ENCODE measurements at places on chromosomes 6 and 20.
A peak's percentile ranks its signal among the peaks of the same experiment; 100 is the strongest.

- peak; percentile 79 for DNase-seq
Observed at GRCh38 chr20:31595654-31596411, 9.3 kb upstream of the ID1 start.

- no peak for DNase-seq
Observed at GRCh38 chr6:65979120-65979519, 272.1 kb upstream of the EYS start.

- DNase-seq: no peak
Observed at GRCh38 chr6:142705054-142705453, 239.9 kb downstream of the HIVEP2 start.

- no peak for DNase-seq
Observed at GRCh38 chr6:30554404-30554803, 1.9 kb downstream of the GNL1 start.

DNA sequence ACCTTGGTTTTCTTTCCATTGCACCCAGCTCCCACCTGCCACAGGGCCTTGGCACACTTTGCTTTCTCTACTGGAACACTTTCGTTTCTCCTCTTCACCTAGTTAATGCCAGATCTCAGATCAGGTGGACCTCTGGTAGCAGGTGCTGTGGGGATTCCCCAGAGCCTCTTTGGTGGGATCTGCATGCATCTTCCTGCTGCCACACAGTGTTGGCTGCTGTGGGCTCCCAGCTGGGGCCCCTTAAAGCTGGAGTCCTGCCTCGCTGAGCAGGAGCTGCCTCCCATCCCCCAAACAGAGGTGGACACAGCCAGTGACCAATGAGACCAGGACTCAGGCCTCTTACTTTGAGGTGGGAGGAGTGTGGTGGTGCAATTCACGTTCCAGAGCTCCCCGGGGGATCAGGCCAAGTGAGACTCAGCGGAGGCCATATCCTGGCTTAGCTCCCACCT, 28.4 kb downstream of the CEBPB start:
- DNase-seq: no peak

GRCh38 chr6:25404091-25404490, 124.9 kb downstream of the CARMIL1 start:
- DNase-seq: no peak

DNA sequence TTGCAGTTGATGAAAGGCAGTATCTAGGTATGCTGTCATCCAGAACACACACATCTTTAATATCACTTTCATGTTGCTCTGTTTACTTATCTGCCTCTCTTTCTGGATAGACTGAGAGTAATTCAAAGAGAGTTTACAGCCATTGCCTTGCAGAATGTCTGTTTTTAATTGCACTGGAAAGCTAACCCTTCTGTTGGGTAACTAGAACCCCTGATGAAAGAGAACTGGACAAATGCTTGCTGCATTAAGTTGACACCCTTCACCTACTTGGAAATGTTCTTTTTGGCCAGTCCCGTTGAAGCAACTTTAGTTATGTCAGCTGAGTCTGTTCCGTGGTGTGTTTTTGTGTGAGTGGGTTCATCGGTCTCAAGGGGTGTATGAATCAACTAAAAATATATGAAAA, 383.8 kb upstream of the CITED2 start:
- DNase-seq: no peak

DNA sequence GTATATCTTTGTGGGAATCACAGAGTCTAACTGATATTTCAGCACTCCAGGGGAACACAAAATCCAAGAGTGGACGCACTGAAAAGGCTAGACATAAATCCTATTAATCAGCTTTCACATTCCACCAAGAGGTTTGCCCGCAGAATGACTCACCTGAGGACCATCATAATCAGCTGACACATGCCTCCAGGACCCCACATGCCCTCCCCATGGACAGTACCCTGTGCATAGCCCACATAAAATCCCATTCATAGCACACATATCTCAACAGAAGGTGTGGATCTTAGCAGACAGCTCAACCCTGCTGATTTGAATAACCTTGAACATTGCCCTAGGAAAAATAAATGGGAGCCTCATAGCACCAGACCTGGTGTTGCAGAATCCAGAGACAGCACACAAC, 246.8 kb upstream of the TENT5A start:
- DNase-seq: no peak

- no peak for DNase-seq
Observed at GRCh38 chr20:1301031-1301529, 27.9 kb downstream of the SDCBP2 start.

DNA sequence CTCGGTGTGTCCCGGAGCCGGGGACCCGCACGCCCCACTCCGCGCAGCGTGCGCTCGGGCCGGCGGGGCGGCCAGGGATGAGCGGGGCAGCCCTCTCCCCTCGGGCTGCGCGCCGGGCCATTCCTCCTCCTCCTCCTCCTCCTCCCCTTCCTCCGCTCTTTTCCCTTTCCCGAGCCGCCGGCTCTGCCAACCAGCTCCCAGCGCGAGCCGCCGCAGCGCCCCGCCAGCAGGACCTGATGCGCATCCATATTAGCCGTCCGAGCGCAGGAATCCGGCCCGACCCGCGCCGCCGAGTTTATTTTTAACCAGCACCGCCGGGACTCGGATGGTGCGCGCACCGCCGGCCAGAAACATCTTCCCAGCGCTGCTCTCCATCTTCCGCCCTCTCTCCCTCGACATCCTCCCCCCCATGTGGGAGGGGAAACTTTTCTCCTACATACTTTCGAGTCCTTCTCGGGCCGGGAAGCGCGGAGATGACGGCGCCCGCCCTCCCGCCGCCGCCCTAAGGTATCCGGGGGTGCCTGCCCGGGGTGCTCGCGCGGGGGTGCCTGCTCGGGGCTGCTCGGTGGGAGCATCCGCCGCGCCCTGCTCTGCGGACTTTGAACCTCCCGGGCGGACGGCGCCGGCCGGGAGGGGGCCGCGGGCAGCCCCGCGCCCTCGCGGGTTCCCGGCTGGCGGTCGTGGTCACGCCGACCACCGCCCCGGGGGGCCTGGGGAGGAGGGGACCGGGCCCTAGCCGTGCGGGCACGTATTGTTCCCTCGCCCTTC, 619 bp downstream of the RREB1 start:
- DNase-seq: peak; percentile 67

GRCh38 chr20:51385646-51386530, 156.6 kb downstream of the NFATC2 start:
- DNase-seq: peak; percentile 58

DNA sequence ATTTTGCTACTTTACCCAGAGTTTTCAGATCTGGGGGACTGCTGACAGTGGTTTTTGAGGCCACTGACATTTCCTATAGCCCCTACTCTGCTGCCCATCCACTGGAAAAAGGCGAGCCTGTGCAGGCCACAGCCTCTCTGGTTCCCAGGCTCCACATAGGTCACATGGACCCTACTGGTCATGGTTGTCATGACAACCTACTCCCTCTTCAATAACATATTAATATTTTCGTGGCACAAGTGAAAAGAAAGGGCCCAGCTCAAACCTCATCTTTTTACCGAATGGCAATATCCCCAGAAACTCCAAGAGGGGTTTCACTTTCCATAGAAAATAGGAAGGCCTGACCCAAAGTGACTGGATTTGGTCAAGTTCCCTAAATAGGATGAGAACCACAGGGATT, 11.0 kb upstream of the FOXO3 start:
- no peak for DNase-seq

GRCh38 chr6:11434565-11435326, 102.8 kb upstream of the TMEM170B start:
- no peak for DNase-seq

GRCh38 chr6:33118525-33119123, 42.8 kb downstream of the HLA-DPB1 start:
- DNase-seq: no peak

DNA sequence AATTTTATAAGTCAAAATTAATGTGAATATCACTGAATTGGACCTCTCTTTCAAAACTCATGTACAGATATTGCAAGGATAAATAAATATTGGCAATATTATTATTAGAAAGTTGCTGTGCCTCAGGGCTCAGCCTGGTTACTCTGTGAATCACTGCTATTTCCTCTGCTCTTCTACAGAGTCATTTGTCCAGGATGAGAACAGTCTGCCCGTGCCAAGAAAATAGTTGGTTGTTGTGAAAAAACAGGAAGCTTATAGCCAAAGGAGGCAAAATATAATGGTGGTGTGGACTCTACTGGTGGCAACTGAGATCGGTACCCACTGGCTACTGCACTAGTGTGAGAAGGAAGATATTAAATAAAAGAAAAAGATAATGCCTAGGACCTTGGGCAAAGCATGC, 93.6 kb downstream of the RIMS1 start:
- no peak for DNase-seq

- DNase-seq: no peak
Observed at GRCh38 chr20:62133051-62133845, 9.9 kb downstream of the PSMA7 start.

- DNase-seq: no peak
Observed at GRCh38 chr6:163922562-163922961, 508.0 kb downstream of the QKI start.

DNA sequence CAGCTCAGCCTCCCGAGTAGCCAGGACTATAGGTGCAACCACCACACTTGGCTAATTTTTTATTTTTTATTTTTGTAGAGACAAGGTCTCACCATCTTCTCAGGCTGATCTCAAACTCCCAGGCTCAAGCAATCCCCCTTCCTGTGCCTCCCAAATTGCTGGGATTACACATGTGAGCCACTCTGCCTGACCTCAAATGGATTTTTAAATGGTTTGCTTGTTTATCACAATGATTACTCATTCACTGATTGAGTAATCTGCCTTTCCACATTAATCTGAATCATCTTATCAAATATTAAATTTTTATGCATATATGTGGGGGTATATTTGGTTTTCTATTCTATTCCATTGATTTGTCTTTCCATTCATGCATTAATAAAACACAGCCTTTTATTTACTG, 9.4 kb upstream of the KHDC1L start:
- DNase-seq: no peak

- no peak for DNase-seq
Observed at GRCh38 chr6:36676141-36677058, 2.1 kb upstream of the CDKN1A start.

- DNase-seq: peak; percentile 63
Observed at GRCh38 chr20:3209257-3209945, at the start of gene ITPA. Gene ITPA, plus strand, starts transcription at chr20:3209498. Its CDS starts 54 bp downstream, at chr20:3209552.

DNA sequence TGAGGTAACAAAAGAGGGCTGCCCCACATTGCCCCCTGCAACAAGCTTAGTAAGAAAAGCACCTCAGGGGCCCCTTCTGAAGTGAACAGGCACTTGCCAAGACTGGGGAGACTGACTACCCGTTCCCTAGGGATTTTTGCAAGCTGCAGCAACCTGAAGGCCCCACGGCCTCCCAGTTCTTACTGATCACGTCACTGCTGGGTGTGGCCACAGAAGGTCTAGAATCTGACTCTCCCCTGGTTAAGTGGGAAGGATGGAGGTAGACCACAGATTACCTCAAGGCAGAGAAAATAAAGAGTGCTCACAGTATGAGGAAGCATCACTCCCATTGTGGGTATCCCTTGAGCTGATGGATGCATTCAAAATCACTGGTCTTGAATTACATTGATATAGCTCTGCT, 201.5 kb upstream of the KCNQ5 start:
- DNase-seq: no peak

DNA sequence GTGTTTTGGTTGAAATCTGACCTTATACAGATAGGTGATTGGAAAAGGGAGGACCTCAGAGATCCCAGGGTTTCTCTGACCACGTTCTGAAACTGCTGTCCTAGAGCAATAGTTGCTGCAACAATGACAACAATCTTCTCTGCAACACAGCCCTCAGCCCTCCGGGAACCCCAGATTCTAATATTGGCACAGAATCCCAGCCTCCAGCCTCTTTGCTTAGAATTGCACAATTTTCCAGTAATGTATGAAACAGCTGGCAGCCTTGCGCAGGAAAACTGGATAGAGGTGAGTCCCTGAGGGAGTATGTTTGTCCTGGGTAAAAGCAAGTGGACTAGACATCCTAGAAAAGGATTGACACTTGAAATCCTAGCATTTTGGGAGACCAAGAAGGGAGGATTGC, 30.4 kb upstream of the PNRC1 start:
- peak; percentile 61 for DNase-seq

GRCh38 chr6:155132617-155133016, 131.2 kb upstream of the CLDN20 start:
- DNase-seq: no peak

DNA sequence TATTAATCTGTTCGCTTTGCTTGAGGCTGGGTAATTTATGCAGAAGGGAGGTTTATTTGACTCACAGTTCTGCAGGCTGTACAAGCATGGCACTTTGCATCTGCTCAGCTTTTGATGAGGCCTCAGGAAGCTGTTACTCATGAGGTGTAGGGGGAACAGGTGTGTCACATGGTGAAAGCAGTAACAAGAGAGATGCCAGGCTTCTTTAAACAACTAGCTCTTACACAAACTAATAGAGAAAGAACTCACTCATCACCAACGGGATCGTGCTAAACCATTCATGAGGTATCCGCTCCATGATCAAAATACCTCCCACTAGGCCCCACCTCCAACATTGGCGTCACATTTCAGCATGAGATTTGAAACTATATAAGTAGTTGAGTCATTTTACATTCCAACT, 34.4 kb upstream of the GCLC start:
- DNase-seq: no peak

DNA sequence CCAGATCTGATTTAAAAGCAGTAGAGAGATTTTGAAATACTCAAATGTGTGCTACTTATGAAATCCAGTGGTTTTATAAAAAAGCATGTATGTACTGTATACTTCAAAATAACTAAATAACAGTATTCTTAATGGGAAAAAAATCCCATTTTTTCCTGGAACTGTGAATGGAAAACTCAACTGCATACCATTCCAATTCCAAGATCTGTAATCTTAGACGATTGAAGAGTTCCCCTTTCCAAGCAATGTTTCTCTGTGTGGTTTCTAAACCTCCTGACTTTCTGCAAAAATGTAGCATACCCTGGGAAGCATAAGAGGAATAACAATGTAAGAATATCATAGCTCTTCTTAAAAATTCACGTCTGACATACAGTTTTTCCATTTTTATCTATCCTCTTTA, 40.3 kb upstream of the HIVEP2 start:
- no peak for DNase-seq

DNA sequence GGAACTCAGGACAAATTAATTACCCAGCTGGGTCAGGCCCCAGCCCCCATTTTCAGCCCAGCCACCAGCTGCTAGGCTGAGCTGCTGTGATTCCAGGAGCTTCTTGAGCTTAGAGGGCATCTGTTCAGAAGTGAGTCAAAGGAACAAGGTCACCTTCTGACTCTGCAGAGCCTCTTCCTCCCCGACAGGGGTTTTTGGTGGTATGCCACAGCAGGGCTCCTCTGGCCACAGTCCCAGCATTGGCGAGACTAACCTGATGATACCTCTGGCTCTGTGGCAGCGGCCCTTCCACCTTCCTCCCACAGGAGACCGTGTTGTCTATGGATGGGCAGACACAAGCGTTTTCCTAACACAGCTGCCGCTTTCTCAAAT, 39.7 kb downstream of the ZC3H12D start:
- DNase-seq: no peak

DNA sequence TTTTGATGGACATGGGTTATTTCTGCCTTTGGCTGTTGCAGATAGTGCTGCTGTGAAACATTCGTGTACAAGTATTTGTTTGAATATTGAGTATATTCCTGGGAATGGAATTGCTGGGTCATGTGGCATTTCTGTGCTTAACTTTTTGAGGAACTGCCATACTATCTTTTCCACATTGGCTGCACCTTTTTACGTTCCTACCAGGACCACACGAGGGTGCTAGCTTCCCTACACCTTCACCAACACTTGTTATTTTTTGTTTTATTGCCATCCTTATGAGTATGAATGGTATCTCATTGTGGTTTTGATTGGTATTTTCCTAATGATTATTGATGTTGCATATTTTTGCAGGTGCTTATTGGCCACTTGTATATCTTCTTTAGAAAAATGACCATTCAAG, 47.8 kb upstream of the PLCG1 start:
- no peak for DNase-seq
